ENCODE measurements at places on chromosomes 16 and 17.
A peak's percentile ranks its signal among the peaks of the same experiment; 100 is the strongest.

DNA sequence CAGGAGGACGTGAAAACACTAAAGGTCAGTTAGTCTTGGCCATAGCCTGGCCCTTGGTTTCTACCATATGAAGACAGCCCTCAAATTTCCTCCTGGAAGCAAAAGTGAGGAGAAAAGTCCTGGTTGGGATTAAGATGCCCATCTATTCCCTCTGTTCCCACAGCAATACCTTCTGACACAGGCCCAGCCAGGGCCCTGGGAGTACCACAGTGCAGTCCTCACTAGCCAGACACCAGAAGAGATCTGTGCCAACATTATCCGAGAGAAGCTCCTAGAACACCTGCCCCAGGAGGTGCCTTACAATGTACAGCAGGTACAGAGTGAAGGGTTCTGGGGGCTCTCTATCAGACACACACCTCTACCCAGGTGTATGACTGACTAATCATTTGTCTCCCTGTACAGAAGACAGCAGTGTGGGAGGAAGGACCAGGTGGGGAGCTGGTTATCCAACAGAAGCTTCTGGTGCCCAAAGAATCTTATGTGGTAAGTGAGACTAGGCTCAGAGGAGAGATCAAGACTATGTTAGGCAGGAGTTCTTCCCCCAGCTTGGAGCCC is 4.1 kb downstream of the ERAL1 start:
- DNase-seq = no peak

- no peak for DNase-seq
Observed at GRCh38 chr16:85234310-85235204, 122.3 kb upstream of the CIBAR2 start.

DNA sequence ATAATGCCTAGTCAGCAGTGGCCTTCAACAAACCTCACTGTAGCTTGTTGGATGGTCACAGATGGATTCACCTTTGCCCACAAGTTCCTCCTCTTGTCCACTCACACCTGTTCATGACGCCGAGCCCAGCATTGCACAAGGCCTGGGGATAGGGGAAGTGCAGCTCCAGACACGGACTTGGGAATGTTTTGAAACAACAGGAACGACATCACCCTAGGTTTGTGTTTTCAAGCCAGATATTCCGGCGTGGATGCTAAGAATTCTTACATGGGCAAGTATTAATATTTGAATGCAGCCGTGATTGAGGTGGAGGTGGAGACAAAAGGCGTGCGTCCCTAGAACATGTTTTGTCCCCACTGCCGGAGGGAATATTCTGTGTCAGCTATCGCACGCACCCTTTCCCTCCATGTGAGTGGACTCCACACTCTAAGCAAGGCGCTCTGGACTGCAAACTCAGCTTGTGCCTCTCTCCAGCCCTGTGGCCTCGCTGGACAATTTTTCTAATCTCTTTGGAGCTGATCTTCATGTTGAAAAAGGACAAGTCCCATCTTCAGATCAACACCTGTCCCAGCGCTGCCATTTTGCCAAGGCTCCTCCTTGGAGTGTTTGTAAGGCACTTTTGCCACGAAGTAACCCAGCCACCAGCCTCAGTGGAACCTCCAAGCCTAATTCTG is 2.0 kb upstream of the BANP start:
- DNase-seq = no peak

- peak; percentile 60 for DNase-seq
Observed at GRCh38 chr16:57045694-57046381, 46.5 kb upstream of the CPNE2 start.

- no peak for DNase-seq
Observed at GRCh38 chr17:49104511-49105074, 28.0 kb upstream of the B4GALNT2 start.

GRCh38 chr16:49640581-49640980 is 215.3 kb downstream of the ZNF423 start:
- DNase-seq = no peak

- no peak for DNase-seq
Observed at GRCh38 chr16:72073560-72074230, 10.7 kb downstream of the HPR start.

DNA sequence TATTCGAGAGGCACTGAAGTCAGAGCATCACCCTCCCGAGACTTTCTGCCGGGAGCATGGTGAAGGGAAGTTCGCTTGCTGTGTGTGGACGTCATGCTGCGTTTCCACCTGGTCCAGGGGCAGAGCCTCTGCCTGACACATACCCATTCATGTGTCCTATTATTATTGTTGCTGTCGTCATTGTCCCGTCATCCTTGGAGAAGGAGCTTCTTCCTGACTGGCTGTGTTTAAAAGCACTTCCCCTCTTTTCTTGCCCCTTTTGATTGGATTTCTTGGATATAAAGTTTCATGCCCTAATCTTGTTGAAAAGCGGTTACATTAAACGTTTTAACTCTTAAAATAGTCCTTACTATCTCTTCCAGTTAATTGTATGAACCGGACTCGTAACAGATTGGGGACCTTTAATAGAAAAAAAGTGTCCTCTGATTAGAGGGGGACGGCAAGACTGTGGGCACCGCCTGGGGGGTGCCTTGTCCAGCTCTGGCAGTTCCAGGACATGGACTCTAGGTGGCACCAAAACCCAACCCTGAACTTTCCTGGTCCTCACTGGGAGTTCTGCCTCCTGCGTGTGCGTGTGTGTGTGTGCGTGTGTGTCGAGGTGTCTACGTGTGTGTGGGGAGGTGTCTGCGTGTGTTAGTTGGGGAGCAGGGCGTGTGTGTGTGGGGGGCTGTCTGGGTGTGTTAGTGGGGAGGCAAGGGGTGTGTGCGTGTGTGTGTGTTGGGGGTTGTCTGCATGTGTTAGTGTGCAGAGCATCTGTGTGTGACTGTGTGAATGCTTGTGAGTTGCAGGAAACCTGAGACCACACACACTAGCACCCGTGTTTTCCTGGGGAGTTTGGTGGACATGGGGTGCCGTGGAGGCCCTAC is 133.3 kb upstream of the CIBAR2 start:
- DNase-seq = peak; percentile 48

DNA sequence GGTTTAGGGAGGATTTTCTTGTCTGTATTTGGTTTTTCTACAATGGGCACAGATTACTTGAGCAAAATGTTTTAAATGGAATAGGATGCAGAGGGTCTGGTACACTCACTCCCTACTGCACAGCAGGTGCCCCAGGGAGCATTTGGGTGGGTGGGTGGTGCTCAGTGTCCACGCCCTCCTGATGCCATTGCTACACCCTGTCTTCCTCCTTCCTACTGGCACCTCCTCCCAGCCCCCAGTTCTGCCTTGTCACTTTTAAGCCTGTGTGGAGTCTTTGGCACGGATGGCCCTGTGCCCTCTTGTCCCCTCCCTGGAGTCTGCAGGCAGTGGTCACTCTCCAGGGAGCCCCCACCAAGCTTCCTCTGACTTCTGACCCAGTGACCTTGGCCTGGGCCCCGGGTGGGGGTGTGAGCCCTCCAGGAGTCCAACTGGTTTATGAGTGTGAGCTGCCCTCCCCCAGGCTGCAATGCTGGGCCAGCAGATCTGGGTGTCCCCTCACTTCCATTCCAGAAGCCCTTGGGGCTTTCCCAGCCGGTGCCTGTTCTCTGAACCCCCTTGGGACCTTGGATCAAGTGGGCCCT is 15.5 kb downstream of the LLGL2 start:
- no peak for DNase-seq

DNA sequence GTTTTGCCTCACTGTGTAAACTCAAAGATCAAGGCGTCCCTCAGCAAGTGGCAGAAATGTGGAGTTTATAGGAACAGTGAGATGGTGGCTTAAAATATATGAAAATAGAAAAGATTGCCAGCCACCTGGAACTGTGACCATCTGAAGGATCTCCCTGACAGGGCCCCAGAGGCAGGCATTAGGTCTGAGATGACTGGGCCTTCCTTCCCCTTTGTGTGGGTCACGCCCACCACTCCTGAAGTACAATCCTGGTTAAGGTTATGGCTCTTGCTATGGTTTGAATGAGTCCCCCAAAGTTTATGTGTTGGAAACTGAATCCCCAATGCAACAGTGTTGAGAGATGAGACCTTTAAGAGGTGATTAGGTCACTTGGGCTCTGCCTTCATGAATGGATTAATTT is 6.4 kb downstream of the ST6GALNAC2 start:
- DNase-seq = no peak

- DNase-seq = no peak
Observed at GRCh38 chr17:79192503-79193351, 118.1 kb downstream of the ENGASE start.

- DNase-seq = no peak
Observed at GRCh38 chr16:89458551-89458950, 31.8 kb downstream of the ANKRD11 start.

- DNase-seq = peak; percentile 59
Observed at GRCh38 chr17:50931144-50931908, 65.2 kb upstream of the TOB1 start.

GRCh38 chr17:4858882-4859260 is 25.7 kb downstream of the MINK1 start:
- no peak for DNase-seq

DNA sequence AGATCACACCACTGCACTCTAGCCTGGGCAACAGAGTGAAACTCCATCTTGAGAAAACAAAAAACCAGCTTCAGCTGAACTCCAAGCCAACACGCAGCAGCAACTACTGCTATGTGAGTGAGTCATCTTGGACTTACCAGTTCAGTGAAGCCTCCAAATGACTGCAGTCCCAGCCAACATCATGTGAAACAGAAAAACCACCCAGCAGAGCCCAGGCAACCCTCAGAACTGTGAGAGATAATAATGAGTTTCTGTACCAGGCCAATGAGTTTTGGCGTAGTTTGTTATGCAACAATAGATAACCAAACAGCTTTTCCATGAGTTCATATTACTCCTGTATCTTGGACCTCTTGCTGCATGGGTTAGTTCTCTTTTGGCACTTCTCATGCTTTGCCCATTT is 23.3 kb downstream of the PHF12 start:
- DNase-seq = peak; percentile 51

DNA sequence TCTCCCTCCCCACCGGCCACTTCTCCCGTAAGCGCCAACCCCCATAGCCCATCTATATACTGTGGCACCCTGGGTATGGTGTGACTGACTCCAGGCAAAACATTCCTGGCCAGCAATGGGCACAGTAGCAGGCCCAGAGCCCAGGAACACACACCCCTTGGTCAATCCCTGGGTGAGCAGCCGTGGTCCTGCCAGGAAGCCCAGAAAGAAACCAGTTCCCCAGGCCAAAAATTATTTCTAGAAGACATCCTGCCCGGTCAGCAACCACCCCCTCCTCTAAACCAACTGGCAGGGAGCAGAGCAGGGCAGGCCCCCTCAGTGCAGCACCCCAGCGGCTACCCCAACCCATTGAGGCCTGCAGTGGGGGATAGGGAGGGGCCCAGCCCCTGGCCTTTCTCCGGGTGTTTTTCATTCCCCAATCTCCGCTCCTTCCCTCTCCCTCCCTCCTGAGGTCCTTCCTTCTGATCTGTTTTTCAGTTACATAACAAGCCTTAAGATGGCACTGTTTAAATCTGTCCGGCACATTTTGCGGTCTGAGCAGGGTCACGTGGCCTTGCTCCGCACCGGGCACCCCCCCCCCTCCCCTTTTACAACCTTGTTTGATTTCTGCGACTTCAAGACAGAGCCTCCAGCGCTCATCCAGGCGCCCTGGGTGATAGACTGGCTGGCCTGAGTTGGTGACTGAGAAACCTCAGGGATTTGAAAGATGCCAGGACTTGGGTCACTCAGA is 2.0 kb downstream of the NPTX1 start:
- no peak for DNase-seq

DNA sequence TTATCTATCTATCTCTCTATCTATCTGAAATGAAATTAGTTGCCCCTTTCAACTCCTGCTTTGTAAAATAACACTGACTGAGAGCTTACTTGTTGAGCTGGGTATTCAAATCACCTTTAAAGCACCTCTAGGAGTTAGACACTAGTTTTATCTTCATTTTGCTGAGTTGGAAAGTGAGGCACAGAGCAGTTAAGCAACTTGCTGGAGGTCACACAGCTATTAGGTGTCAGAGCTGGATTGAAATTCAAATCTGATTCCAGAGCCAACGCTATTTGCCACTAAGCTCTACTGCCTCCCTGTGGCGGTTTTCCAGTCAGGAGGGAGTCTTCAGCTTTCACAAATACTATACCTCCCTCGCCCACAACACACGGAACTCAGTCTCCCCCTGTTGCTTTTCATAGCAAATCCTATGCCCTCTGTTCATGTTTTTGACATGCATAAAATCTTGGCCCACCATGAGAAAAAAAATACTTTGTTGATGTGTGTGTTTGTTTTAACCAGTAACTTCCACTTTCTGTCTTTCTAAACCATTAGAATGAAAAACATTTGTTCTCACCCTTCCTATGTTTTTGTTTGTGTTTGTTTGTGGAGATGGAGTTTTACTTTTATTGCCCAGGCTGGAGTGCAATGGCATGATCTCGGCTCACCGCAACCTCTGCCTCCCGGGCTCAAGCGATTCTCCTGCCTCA is 74.8 kb upstream of the SMURF2 start:
- peak; percentile 56 for DNase-seq

DNA sequence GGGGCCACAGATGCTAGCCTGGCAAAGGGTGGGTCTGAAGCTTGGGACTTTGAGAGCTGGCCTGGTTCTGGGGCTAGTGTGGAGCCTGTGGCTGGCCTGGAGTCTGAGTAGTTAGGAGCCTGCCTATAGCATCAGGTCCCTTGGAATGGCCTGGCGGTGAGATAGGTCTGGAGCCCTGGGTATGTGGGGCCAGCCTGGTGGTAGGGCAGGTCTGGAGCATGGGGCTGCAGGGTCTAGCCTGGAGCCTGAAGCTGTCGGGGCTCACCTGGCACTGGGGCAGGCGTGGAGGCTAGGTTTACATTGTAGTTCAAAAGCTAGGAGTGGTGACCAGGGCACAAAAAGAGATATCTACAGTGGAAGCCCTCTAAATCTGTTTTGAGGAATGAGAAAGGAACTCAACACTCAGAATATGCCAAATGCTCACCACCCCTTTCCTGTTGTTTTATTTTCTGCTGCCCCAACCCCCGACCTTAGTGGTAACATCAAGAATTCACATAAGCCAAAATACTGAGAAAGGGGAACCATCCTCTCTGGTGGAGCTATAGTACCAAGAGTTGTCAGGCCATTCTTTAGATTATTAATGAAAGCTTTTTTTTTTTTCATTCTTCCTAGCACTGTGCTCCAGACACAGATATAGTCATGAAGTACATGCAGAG is 100.3 kb downstream of the TANC2 start:
- DNase-seq = no peak

GRCh38 chr17:8954339-8954738 is 11.2 kb downstream of the PIK3R5 start:
- DNase-seq = peak; percentile 78

DNA sequence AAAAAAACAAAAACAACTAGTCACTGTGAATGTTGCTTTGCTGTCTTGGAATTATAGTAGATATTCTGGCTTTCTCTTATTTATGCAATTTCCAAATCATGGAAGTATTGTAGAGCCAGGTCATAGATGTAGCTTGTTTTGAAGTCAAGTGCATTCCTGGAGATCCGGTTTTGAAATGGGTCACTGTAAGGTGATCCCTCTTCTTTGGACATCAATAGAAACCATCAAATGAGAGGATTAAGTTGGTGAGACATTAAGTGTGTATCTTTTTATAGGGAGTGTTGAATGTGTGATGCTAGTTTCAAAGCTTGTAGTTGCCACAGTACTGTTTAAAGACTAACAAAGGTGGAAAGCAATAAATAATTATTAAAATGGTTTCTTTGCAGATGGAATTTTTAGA is 4.5 kb downstream of the PRKAR1A start:
- DNase-seq = no peak

- no peak for DNase-seq
Observed at GRCh38 chr17:20214794-20215193, 205.6 kb downstream of the SPECC1 start.

- DNase-seq = no peak
Observed at GRCh38 chr16:65540901-65541300, 419.0 kb upstream of the CDH11 start.

Data from stimulated activated naive CD8-positive, alpha-beta T cell treated with anti-CD3 and anti-CD28 coated beads, Interleukin-15, amount 100 ng/mL, for 72 hours (primary cell).